Islet precursor cell (in vitro differentiated cells): ENCODE measurements at places on chromosomes 13 and 19.
A peak's percentile ranks its signal among the peaks of the same experiment; 100 is the strongest.

DNA sequence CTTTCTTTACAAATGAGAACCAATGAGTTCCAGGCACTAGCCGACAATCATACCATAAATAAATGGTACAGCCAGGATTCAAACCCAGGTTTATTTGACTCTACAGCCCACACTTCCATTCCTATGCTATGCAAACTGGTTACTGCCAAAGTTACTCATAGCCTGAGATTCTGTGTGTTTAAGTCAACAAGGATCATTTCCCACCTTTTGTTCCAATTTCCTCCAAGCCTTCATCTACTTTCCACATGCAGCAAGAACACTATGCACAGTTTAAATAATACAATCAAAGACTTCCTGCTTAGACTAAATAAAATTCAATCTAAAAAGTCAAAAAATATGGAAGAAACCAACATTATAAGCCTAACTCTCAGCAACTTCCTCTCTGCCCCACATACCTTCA, 59.2 kb upstream of the KLF12 start:
- DNase-seq, result no peak

GRCh38 chr13:39313721-39314120, 275.5 kb downstream of the NHLRC3 start:
- no peak for DNase-seq

DNA sequence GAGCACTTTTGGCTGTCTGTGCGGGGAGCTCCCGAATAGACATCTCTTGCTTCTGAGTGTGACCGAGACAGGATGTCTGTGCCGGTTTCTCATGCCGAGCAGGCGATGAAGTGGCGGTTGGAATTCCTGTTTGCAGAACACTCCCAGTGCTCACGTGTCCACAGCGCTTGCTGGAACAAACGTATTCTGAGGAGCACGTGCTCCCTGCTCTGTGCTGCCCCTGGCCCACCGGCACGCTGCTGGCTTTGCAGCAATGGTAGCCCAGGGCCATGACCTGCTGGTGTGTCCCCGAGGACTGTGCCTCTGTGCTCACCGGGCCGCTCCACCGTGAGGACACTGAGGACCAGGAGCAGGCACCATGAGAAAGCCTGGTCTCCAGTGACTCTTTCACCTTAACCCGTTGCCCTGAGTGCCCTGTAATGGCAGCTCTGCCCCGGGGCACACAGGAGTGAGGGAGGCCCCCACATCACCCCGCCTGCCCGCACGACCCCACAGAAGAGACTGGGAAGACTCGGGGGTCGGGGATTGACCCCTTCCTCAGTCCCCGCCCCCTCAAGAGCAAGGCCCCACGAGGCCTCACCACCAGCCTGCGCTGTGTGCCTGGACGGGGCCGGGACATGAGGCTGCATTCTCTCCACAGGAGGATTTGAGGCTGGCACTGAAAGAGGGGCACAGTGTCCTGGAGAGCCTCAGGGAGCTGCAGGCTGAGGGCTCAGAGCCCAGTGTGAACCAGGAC, 40.0 kb upstream of the F7 start:
- no peak for DNase-seq

- DNase-seq, result peak; percentile 80
Observed at GRCh38 chr19:5046339-5047039, 77.6 kb downstream of the KDM4B start.

DNA sequence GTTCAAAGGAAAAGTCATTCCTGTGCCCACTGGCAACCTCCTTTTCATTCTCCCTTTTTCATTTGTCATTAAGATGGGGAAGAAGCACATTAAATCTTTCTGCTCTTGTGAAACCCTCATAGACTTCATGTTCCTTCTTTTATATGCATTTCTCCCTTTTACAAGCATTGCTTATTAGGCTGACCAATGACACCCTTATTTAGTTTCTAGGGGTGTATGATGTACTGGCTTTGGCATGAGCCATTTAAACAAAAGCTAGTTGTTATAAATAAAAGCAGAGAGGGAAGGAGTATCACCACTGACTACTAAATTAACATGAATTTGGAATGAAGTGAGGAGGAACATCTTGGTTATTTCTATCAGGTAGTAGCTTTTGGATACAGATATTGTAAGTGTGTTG, 68.2 kb upstream of the PCDH9 start:
- DNase-seq, result no peak

- DNase-seq, result peak; percentile 67
Observed at GRCh38 chr19:44626048-44626624, 12.8 kb downstream of the IGSF23 start.

- DNase-seq, result peak; percentile 83
Observed at GRCh38 chr13:51000571-51001260, 91.1 kb downstream of the RNASEH2B start.

GRCh38 chr19:405121-405965, 3.6 kb downstream of the C2CD4C start:
- peak; percentile 52 for DNase-seq

GRCh38 chr13:85693889-85694511, 105.2 kb downstream of the SLITRK6 start:
- peak; percentile 79 for DNase-seq
